ENCODE measurements at places on chromosomes 5 and 9.
A peak's percentile ranks its signal among the peaks of the same experiment; 100 is the strongest.

DNA sequence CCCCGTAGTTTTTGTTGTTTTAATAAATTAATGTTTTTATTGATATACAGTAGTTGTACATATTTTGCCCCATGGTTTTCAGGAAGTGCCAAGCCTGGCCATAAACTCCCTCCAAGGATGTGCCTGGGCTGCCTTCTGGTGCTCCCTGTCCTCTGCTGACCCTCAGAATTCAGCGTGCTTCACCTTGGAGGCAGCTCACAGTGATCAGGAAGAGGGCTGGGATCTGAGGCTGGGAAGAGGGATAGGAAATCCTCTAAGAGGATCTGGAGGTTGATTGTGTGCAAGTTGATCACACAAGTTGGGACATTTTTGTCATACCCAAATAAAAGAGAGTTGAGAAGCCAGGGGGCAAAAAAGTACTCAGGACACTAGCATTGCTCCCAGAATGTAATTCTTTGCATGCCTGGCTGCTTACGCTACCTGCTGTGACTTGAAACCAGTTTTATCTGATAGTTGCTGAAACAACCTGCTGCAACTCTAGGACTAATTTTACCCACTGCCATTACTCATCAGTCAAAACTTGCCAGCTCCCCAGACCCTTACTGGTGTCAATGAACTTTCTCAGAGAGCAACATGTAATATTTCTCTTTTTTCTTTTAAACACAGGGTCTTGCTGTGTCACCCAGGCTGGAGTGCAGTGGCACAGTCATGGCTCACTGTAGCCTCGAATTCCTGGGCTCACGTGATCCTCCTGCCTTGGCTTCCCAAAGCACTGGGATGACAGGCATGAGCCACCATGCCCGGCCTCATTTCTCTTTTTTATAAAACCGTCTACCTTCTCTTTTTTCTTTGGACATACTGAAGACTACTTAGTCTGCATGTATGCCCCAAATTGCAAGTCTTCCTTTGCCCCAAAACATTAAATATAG, 29.0 kb downstream of the PDE6A start:
- no peak for DNase-seq

GRCh38 chr5:151534350-151534749, 56.8 kb downstream of the FAT2 start:
- no peak for DNase-seq

GRCh38 chr9:107819772-107820565, 330.4 kb upstream of the KLF4 start:
- peak; percentile 30 for DNase-seq

- DNase-seq: no peak
Observed at GRCh38 chr5:66840511-66841013, 244.4 kb downstream of the MAST4 start.

DNA sequence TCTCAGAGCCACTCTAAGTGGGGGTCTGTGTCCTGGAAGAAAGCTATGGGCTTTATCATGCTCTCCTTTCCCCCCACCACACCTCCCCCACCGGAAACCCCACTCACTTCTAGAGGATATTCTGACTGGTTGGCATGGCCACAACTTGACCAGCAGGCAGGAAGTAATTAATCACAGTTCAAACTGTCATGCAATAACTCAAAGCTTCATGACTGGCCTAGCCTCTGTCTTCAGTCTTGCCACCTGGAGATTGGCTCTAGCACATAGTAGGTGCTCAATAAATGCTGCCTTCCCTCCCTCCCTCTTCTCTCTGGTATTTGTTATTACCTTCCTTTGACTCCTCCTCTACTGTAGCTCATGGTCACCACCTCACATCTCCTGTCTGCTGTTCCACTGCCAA, 124.7 kb downstream of the GABBR2 start:
- DNase-seq: no peak

DNA sequence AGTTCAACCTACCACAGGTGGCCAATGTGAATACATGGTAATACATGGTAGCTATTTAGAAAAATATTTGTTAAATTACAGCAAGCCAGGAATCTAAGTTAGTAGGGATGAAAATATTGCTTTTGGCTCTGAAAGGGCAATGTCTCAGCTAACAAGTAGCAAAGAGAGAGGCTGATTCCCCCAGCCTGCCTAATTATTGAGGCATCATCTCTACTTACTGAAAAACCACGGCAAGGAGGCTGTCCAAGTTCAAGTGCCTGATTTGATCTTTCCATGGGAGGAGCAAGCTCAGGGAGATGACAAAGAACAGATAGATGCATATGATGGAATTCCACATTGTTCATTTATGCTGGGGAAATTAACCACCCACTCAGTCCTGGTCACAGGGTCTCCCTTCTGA, 28.7 kb upstream of the UBTD2 start:
- no peak for DNase-seq

GRCh38 chr5:72075461-72075860, 31.8 kb upstream of the MAP1B start:
- peak; percentile 25 for DNase-seq

DNA sequence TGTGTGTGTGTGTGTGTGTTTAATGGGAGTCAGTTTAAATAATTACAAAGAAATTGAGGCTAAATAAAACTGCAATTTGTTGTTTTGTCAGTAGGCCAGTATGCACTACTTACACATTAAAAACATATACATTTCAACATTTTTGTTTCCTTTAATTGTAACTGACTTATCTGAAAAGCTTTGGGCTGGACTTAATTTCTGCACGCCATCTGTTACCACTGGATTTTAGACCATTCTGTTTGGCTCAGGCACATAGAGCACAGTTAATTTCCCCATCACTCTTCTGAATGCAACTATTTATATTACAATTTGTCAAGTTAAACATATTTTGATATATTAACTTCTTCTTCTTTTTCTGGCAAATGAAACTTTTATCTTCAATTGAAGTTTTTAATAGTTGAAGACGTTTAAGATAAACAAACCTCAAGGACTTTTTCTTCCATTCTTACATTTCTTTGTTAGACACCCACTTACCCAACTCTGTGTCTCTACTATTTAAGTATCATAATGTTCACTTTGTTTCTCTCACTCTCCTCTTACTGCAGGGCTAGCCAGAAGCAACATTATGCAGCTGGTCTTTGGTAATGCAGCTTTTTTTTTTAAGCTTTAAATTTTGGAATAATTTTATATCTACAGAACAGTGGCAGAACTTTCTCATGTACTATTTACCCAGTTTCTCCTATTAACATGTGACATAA, 253.4 kb upstream of the ANKH start:
- DNase-seq: no peak

GRCh38 chr9:117490199-117490598, 75.3 kb upstream of the ASTN2 start:
- no peak for DNase-seq

DNA sequence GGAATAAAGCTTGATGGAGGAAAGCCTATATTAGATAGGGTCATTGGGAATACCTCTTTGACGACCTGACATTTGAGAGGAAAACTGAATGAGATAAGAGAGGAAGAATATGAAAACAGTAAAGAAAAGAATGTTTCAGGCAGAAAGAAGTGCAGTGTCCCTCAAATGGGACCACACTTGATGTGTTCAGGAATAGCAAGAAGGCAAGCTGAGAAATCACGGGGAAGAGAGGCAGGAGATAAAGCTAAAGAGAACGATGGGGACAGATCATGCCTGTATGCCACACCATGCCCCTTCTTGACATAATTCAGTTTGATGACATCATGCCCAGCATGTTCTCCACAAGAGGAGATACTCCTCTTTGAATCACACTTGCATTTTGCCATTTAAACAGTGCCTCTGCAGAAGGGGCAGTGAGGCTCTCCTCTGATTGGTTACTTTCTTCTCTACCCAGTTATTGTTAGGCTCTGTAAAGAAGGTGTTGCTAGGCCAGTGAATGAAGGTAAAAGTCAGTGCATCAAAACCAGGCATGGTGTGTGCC, 7.6 kb downstream of the AP3S1 start:
- DNase-seq: no peak

DNA sequence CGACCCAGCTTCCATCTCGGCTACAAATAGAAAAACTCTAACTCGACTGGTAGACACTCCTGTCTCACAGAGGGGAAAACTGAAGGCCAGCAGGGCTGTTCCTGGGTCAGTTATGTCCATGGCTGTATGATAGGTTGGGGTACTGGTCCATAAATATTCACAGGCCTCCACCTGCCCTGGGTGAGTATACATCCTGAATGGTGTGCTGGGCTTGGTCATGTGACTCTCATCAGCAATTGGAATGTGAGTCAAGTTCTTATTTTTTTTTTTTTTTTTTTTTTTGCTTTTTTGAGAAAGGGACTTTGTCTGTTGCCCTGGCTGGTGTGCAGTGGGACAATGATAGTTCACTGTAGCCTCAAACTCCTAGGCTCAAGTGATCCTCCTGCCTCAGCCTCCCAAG, 58.3 kb upstream of the NEK6 start:
- no peak for DNase-seq

- DNase-seq: no peak
Observed at GRCh38 chr5:31939151-31939550, 235.0 kb downstream of the GOLPH3 start.

DNA sequence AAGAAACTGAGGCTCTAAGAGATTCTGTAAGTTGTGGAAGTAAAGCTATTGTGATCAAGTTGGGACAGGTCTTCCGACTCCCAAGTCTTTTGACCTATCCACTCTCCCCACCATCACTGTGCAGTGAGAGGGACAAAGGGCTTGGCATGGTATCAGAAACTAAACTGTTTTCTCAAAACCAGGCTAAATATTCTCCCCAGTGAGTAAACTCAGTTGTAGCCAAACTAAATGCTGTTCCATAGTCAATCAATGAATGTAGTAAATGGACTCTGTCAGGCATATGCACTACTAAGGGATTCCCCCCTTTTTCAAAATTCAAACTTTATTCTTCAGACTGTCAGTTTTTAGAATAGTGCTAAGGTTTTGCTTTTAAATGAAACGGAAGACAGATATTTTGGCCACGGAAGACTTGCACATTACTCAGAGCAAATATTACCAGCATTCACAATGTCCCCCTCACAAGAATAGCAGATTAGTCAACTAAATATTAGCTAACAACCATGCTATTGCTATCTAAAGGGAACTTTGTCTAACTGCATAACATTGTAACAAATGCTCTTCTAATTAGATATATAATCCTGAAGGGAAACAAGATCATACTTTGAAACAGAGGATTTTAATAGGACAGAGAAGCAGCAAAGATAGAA, 7.1 kb downstream of the PRKAA1 start:
- DNase-seq: no peak

DNA sequence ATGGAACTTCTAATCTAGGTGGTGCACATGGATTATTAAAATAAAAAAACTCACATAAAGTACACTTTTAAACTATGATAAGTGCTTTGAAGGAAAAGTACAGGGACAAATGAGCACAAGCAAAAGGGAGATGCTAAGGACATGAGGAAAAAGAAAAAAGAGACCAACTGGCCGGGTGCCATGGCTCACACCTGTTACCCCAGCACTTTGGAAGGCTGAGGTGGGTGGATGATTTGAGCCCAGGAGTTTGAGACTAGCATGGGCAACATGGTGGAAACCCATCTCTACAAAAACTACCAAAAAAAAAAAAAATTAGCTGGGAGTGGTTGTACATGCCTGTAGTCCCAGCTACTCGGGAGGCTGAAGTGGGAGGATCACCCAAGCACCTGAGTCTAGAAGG, 67.1 kb downstream of the SH3TC2 start:
- no peak for DNase-seq

GRCh38 chr9:8332871-8333270, 533.3 kb upstream of the DMAC1 start:
- no peak for DNase-seq

GRCh38 chr9:97997330-97998276, 14.5 kb downstream of the ANP32B start:
- DNase-seq: no peak

DNA sequence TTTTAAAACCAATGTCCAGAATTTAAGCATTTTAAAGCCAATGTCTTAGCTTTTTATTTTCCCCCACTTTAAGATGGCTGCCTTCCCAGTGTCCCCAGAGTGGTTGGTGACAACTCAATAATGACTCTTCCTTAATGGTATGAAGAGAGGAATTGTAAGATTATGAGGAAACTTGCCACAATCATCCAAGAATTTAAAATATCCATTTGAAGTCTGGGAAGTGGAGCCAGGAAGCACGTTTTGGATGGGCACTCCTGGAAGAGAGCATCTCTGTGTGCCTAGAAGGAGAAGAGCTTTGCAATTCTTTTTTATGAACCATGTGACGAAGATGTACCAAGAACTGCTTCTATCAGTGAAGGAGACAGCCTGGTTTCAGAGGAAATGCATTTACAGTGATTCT, 11.3 kb upstream of the IGFBPL1 start:
- no peak for DNase-seq

- no peak for DNase-seq
Observed at GRCh38 chr5:27590503-27590902, 552.1 kb upstream of the CDH9 start.

- DNase-seq: no peak
Observed at GRCh38 chr5:127959152-127959764, 124.3 kb upstream of the SLC12A2 start.

DNA sequence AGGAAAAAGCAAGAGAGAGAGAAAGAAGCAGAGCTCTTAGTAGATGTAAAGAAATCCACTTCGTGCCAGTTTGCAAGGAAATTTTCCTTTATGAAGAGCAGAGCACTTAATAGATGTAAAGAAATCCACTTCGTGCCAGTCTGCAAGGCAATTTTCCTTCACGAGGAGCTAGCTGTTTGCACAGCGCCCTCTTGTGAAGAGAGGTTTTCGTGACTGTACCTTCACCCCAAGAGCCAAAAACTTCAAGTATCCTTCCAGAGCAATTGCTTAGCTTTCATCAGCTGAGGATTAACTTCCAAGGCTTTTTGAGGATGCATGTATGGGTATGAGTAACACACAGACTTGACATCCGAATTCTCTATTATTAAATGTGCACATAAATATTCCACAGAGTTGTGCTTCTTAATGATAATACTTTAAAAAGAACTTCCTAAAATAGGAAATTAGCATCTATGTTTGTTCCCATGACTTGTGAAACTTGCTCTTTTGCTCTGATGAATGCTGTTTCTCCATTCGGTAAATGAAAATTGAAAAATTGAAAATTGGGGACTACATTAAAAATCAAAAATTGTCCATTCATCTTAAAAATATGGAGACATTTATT, 525.6 kb downstream of the PDE4D start:
- peak; percentile 78 for DNase-seq

- no peak for DNase-seq
Observed at GRCh38 chr9:93503381-93503780, 50.0 kb upstream of the FAM120AOS start.

- DNase-seq: peak; percentile 91
Observed at GRCh38 chr5:154190595-154191304, at the start of gene GALNT10. GALNT10 (plus strand) TSS chr5:154190733; CDS start chr5:154190867, 134 bp downstream.

GRCh38 chr5:107121793-107122519, 548.8 kb downstream of the EFNA5 start:
- DNase-seq: no peak

DNA sequence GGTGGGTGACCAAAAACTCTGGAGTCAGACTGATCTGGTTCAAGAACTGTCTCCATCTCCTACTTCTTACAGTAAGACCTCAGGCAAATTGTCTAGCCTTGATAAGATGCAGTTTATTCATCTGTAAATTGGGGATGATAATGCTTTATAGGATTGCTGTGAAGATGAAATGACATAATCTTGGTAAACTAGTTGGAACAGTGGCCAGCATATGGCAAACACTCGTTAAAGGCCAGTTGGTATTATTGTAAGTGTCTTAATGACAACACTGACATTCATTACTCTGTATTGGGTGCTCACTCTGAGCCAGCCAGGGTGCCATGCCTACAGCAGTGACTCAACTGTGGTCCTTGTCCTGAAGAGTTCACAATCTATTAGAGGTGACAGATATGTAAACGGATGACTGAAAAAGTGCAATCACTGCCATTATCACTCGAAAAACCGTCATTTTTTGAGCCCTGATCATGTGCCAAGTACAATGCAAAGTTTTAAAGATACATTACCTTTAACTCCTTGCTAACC, 84.9 kb upstream of the HSPA9 start:
- DNase-seq: no peak

Data from neural progenitor cell (in vitro differentiated cells).